ENCODE measurements at places on chromosomes 6 and 20.

DNA sequence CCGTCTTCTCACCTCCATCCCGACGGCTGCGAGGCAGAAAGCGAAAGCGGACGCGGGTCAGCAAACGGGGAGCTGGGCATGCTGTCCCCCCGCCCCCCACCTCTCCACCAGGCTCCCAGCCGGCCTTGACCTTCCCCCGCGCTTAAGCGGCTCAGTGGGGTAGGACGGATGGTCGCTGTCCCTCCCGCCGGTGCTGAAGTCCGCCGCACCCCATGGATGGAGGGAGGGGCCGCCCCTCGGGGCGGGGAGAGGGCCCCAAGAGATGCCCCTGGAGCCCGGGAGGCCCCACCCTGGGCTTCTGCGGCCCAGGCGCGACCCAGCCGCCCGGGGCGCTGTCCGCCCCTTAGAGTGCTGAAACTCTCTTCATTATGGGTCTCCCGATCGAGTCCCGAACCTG, at the start of gene KCNB1:
TSS of gene KCNB1 (minus strand) at position 48 of the 397 bp plus-strand sequence. CDS start 188 bp downstream, outside the sequence.
- peak; percentile 57 for DNase-seq

DNA sequence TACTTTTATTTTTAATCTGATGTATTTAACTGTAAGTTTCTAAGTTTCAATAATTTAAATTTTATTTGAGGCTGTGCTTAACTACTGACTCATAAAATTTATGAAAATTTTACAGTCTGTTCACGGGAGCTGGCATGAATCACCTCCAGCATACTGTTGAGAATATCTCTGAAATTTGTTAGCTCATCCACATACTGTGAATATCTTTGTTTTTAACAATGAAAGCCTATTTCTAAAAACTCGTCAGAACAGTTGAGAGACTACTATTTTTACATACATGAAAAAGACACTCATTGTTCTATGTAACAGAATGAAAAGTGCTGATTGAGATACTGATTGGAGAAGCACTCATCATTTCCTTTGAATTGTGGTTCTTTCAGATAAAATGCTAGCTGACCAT, 749.3 kb downstream of the TENT5A start:
- DNase-seq, result no peak

- DNase-seq, result no peak
These were observed 17.4 kb downstream of the HFE start for GRCh38 chr6:26104457-26105108.

GRCh38 chr6:162442687-162443086, 284.9 kb downstream of the PRKN start:
- no peak for DNase-seq

DNA sequence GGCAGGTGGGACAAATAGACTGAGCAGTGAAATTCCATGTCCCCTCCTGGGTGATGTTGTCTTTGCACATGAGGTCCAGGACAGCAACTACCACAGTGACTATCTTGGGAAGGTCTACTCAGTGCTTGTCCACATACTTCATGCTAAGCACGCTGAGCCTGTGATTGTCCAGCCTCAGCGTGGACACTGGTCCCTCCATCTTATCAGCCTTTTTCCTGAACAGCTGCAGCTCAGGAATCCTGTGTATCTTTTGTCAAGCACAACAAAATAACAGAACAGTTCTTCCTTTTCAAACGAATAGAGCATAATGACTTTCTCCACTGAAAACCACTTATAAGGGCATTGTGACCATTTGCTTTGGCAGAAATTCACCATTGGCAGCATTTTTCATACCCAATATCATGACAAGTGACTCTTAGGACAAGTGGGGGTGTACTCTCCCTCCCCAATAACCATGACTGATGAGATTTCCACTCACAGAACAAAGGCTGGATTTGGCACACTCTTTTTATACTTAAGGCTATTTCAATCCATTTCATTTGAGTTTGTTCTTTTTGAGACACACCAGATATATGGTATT, 90.3 kb downstream of the FYN start:
- DNase-seq, result no peak

- no peak for DNase-seq
These were observed 85.3 kb downstream of the DCDC2 start for GRCh38 chr6:24272553-24272952.

DNA sequence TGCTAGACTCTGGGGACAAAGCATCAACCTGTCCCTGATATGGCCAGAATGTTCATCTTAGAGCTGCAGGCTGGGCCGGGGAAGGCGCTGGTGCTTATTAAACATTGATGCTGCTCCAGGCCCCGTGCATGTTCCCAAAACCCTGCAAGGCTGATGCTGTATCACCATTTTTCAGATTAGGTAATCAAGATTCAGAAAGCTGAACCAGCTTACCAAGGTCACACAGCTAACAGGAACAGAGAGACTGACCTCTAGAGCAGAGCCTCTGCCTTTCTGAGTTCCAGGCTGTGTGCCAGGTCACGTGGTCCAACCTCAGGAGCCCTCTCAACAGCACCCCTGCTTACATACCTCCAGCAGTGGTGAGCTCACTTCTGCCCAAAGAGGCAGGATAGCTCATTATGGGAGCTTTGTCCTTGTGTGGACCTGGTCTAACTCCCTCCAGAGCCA, 16.1 kb upstream of the VSTM2L start:
- no peak for DNase-seq

DNA sequence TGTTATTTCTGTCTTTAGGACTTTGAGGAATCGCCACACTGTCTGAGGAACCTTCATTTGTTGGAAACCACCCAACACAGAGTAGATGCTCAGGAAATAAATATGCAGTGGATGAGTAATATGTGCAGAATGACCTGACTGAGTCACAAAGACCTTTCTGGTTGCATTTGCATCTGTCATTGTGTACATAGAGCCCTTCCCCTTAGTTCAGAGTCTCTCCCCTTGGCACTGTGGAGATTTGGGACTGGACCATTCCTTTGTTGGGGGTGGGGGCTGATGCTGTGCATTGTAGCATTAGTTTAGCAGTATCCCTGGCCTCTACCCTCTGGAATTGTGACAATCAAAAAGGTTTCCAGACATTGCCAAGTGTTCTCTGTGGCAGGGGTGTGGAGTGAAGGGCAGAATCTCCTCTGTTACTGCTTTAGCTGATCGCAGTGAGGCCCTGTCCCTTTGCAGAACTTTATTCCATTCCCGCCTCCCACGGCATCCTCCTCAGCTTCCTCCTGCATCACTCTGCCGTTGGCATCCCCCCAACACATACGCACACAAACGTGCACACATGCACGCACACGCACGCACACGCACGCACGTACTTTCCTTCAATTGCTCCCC, 64.5 kb downstream of the EYA2 start:
- DNase-seq, result no peak

- no peak for DNase-seq
These were observed 2.6 kb upstream of the IPCEF1 start for GRCh38 chr6:154359161-154359574.

Data from breast epithelium (tissue), 4 donors.